ENCODE measurements at places on chromosomes 1 and 21.
A peak's percentile ranks its signal among the peaks of the same experiment; 100 is the strongest.

GRCh38 chr1:156947818-156948525 is 27.5 kb downstream of the LRRC71 start:
- peak; percentile 13 for DNase-seq

- DNase-seq, result no peak
These were observed 22.0 kb downstream of the DONSON start for GRCh38 chr21:33566514-33566913.

GRCh38 chr1:105641407-105641806 is 1415.1 kb upstream of the PRMT6 start:
- no peak for DNase-seq

DNA sequence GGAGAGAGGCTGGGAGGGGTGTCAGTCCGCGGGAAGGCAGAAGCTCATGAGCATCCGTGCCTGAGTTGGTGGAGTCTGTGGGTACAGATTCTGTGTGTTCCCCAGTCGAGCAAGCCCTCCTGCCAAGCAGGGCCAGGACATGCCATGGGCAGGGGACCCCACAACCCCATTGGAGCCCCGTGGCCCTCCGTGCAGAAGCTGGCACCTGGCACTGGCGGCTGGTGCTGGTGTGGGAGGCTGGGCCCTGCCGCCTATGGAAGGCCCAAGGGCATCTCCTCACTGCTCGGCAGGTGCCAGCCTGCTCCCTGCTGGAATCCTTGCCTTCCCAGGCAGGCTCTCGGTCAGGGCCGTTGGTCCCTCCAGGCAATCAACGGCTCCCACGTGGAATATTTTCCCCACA is 73.7 kb downstream of the UBE2T start:
- DNase-seq, result peak; percentile 11

GRCh38 chr1:239448911-239449310 is 62.5 kb downstream of the CHRM3 start:
- DNase-seq, result no peak
